ENCODE measurements at places on chromosomes 7 and 10.
A peak's percentile ranks its signal among the peaks of the same experiment; 100 is the strongest.

DNA sequence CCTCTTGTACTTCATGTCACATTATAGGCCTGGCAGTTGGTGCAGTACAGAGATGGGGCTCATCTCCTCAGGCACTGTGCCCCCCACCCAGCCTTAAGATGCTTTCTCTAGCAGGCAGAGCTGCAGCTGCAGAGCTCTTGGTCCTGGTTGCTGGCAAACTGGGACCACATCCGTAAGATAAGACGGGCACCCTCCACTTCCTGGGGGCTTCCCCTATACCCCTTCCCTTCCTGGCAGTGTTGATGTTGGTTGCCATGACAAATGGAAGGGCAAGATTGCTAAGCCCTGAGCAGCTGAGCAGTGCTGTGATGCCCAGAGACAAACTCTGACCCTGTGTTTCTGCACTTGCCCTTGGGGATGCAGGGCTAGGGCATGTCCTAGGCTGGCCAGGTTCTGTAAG, 103.4 kb upstream of the ANLN start:
- DNase-seq: no peak

- DNase-seq: no peak
Measured at GRCh38 chr7:104225451-104225850, 17.6 kb upstream of the ORC5 start.

GRCh38 chr10:80708185-80708584, 170.5 kb downstream of the SH2D4B start:
- DNase-seq: no peak

- no peak for DNase-seq
Measured at GRCh38 chr7:55489552-55489951, 82.8 kb downstream of the VOPP1 start.

DNA sequence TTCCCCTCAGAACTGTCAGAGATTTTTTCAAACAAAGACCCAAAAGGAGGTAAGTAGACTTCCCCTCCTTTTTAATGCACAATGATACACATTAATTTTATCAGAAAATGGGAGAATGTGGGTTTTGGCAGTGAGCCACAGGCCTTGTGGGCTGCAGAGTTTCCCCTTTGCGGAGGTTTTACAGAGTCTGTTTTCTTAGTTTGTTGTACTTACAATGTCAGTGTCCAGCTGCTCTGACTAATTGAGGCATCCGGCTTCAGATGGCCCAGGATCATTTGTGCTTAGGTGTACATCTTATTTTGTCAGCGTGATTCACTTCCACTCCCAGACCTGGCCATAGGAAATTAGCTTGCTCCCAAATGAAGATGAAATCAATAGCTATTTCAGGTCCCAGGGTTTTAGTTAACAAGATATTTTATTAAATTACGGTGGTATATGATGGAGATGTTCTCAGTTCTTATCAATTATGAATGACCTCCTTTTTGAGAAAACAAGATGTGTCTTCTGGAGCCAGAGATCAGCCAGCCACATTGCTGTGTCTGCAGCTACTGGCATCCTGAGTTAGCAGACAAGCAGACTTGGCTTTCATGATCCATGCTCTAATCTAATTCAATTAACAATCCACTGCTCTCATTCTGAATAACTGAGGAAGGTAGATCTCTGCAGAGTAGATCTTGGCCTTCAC, 1086.6 kb upstream of the SORCS1 start:
- DNase-seq: no peak

- no peak for DNase-seq
Measured at GRCh38 chr10:101655570-101655969, 39.4 kb downstream of the FBXW4 start.

- no peak for DNase-seq
Measured at GRCh38 chr10:113644185-113645120, 19.4 kb downstream of the NRAP start.

DNA sequence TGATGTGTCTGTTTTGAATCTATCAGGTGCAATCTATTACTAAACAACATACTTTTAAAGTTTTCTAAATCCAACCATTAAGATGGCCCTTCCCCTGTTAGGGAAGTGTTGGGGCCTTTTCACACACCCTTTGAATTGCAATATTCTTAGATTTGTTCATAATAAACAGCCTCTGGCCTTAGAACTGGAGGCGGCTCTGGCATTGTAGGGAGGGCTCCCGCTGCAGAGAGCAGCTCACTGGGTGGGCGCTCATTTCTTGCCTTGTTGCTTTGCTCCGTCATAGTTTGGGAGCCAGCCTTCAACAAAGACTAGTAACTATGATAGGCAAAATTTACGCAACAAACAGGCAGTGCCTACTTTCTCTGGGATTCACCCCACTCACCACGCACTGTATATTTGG, 4.2 kb upstream of the HOXA10 start:
- DNase-seq: no peak

- DNase-seq: no peak
Measured at GRCh38 chr7:4022265-4022664, 659.8 kb upstream of the FOXK1 start.

DNA sequence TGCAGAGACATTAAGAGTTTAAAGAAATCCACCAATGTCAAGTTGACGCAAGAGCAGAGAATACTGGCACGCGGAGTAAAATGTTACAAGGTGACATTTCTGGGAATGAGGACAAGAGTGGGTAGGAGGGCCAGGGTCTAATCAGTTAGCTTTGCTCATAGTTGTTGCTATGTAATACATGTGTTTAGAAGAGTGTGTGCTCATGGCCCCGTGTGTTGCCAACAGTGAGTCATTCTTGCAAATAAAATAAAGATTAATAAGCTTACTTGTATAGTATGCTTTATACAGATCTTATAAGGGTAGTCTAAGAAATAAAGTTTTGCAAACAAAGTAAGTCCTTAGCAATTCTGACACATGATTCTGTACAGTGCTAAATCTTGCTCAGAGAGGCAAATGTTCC, 64.5 kb downstream of the DNMBP start:
- DNase-seq: no peak

- DNase-seq: no peak
Measured at GRCh38 chr7:46600340-46600739, 679.3 kb upstream of the IGFBP3 start.

DNA sequence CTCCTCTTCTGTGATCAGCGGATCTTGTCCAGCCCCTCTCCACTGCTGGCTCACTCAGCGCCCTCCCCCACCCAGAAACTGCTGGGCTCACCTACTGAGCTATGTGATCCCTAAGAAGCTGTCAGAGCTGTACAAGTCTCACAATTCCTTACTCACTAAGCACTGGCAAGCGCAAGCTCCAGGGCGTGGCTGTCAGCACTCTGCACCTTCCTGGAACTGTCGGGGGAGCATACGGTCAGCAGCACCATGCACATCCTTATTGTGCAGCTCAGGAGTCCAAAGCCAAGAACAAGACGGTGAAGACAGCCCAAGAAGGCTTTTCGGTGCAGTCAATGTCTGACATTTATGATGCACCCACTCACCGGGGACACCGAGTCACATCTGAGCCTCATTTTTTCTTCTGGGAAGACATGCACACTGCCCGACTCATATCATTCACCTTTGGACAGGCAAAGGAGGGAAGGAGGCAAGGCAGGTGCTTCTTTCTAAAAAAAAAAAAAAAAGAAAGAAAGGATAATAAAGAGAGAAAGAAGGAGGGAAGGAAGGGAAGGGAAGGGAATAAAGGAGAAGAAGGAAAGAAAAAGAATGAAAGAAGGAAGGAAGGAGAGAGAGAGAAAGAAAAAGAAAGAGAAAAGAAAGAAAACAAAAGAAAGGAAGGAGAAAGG, 56.3 kb downstream of the ASB13 start:
- no peak for DNase-seq

DNA sequence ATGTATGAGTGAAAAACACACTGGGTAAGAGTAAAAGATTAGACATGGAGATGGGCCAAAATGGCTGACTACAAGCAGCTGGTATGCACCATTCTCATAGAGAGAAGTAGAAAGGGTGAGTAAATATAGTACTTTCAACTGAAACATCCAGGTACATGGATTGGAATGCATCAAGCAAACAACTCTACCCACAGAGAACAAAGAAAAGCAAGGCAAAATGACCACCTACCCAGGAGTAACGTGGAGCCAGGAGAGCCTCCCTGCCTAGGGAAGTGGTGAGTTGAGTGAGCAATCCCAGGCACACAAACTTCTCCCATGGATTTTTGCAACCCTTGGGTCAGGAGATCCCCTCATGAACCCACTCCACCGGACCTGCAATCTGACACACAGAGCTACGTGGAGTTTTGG, 212.8 kb downstream of the PTN start:
- DNase-seq: no peak

GRCh38 chr7:55086413-55087201, 67.8 kb downstream of the EGFR start:
- DNase-seq: no peak

- DNase-seq: no peak
Measured at GRCh38 chr10:58240531-58240930, 27.2 kb downstream of the IPMK start.

DNA sequence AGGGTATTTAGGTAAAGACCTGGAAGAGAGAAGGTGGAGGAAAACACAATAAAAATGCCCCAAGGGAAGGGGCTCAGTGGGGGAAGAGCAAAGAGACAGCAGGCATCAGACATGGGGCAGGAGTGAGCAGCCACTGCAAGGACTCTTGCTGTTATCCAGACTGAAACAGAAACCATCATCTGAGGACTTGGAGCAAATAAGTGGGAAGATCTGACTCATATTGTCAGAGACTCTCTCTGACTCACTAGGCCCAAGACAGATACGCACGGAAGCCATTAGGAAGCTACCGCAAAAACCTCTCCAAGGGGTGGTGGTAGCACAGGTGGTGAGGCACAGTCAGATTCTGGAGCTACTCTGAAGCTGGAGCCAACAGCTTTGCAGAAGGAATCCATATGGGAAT, 110.7 kb downstream of the RNF32 start:
- DNase-seq: no peak

DNA sequence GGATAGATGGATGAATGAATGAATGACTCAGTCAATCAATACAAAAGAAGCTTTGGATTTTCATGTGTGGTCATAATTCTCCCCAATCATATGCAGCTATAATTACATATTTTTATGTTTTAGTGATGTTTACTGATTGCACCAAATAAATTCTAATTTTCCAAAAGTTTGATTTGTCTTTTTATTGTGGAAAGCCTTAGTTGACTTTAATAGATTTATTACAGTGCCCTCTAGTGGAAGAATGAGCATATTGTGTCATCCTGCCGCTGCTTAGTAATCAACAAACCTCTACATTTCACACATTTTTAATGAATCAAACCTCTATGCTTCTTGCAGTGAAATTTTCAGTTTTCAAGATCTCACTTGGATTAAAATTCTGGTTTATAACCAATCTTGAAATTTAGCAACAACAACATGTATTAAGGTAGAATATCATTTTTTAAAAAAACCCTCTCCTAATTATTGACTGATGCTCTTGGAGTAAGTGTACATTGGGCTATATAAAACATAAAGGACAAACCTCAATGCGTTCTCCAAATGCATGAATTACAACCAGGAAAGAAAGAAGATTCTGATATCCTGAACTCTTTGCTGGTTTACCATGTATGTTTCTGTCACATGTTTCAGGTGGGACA, 55.6 kb upstream of the PNLIP start:
- DNase-seq: peak; percentile 48

DNA sequence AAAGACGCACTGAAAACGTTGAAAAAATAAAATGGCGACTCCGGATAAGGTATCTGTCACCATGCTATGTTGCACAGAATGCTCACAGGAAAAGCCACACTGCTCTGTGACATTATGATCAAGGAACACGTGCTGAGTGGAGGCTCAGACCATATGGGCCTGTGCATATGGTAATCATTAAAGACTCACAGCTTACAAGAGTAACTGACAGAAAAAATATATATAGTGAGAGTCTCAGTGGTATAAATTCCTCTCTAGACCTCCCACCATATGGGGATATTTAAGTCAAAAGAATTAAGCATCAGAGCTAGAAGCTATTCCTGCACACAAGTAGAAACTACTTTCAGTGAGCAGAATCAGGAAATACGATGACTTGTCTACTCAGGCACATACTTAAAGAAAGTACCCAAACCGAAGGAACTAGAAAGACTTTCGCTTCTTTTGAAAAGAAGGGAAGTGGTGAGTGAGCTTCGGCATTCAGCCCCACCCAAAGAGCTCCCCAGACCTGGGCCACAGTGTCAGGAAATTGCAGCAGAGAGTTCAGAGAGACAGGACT, 65.1 kb upstream of the MPP7 start:
- peak; percentile 87 for DNase-seq

DNA sequence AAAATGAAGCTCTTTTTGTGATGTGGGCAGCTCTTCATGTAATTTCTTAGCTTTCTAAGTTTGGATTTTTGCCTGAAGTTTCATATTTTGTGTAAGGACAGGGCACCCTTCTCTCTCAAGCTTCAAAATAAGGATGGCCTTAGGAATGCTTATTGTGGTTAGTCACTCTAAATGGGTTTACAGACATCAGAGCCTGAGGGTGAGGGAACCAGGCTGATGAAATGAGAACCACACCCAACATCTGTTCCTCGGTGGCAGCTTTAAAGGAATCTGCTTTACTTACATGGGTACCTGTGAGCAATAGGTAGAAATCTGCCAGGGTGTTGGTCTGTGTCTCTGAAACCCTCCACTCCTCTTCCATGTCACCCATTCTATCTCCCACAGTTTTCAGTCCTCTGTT, 174.3 kb downstream of the EMX2 start:
- DNase-seq: no peak

- DNase-seq: no peak
Measured at GRCh38 chr7:130356121-130356875, 11.7 kb downstream of the CPA5 start.

- peak; percentile 46 for DNase-seq
Measured at GRCh38 chr7:131218727-131219128, 108.9 kb upstream of the MKLN1 start.

- peak; percentile 84 for DNase-seq
Measured at GRCh38 chr10:32317795-32318357, 29.1 kb downstream of the EPC1 start.

- DNase-seq: no peak
Measured at GRCh38 chr7:41328131-41328530, 374.8 kb downstream of the INHBA start.

DNA sequence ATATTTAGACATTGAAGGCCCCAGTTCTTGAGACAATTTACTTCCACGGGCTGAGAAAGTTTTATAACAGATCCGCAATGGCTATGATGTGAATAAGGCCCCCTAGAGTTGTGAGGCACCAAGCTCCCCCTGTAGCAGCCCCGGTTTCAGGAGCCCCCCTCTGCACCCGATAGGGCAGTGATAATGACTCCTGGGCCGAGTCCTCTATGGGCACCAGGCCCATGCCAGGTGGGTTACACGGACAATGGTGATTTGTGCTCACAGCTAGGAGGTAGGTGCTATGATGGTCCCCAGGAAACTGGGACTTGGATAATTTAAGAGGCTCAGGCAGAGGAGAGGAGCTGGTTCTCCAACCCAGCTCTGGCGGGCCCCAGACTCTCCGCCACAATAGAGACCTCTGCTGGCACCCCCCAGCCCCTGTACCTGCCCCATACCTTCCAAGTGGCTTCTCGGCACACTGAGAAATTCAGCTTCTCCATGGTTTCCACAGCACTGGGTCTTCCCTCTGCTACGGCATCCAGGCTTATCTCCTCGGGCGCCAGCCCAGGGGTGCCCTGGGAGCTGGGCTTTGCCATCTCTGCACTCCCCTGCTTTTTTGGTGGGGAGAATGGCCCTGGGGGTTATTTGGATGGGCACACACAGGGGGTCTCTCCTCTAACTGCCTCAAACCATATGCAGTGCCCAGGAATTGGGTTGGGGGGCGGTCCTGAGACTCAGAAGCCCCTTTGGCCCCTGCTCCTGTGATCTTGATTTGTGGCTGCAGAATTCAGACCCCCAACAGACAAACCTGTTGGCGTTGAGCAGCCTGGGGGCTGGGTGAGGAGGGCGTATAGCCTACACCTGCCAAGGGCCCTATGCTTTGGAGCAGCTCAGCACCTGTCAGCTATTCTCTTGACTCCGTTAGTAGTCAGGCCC, 12.2 kb upstream of the KCP start:
- DNase-seq: no peak

- peak; percentile 93 for DNase-seq
Measured at GRCh38 chr7:150974468-150975391, 3.4 kb downstream of the KCNH2 start.

All from MM.1S (cell line).